ENCODE measurements at places on chromosomes 3 and 15.

GRCh38 chr3:35966629-35967464 lies 327.5 kb downstream of the ARPP21 start:
- DNase-seq, result no peak

DNA sequence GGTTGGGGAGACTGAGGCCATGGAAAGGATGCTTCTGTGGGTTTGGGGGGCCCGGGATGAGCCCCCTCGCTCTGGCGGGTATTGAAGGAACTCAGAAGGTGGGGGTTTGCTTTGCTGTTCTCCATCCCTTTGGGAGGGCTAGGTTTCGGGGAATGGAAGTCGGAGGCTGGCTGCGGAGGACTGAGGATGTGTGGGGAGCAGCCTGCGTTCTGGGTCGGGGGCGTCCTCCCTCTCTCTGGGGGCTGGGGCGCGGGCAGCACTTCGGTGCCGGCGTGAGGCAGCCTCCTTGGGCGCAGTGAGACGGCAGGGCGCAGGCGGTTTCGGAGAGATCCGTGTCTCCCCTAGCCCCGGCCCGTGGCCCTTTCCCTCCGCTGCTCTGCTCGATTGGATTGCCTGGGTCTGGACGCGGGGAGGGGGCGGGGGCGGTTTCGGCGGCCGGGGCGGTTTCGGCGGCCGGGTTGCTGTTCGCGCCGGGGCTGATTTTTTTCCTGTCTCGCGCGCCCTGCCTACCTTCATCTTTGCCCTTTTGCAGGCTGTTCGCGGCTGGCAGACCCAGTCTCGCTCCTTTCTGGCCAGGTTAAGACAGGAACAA lies 1.4 kb downstream of the PTPRG start:
- DNase-seq, result no peak

DNA sequence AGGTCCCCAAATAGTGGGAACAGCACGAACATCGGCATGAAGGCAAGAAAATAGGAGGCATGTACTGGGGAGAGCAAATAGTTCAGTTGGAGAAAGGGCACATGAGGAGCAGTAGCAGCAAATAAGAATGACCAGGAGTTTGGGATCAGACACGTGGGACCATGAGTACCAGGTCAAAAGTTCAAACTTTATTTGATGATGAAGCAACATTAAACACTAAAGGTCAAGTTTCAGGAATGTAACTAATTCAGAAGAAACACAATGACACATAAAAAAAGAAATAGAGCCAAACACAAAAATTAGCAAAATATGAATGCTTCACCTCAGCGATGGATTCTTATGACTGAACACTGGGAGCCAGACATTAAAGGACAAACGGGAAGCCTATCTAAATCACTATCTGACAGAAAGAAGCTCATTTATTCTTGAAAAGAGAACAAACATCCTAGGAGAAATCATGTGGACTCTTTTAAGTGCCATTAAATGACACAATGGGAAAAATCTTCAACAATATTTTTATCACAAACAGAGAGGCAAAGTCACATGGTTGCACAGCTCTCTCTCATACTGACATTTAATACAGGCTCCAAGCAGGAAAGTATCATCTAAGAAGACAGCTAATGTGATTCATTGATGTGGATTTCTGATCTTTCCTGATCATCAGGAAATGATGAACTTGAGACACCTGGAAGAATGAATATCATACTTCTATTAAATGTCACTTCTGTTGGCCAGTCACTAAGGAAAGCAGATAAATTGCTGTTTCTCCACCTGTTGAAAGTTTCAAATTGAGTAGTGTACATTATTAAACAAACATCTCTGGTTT lies 216.9 kb upstream of the THBS1 start:
- no peak for DNase-seq

GRCh38 chr15:38608682-38609081 lies 44.1 kb upstream of the RASGRP1 start:
- DNase-seq, result no peak

DNA sequence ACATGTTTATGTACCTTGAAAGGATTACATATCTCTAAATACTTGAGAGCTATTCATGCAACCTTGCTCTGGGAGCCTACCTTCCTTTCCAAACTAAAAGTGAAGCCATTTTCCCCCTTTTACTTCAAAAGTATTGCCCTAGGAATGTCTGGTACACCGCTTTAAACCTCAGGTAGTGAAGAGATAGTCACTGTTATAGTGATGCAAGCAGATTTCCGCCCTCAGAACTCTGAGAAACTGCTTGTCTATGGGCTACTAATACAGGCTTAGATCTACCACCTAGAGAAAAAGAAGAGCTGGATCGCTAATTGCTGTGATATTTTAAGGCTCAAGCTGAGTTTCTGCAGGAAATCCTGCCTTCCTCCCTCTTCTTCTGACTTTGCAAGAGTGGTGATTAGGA lies 78.6 kb downstream of the SEMA6D start:
- no peak for DNase-seq

GRCh38 chr3:54122324-54123002 lies at the start of gene CACNA2D3:
CACNA2D3 (plus strand) TSS chr3:54122552.
- DNase-seq, result no peak

DNA sequence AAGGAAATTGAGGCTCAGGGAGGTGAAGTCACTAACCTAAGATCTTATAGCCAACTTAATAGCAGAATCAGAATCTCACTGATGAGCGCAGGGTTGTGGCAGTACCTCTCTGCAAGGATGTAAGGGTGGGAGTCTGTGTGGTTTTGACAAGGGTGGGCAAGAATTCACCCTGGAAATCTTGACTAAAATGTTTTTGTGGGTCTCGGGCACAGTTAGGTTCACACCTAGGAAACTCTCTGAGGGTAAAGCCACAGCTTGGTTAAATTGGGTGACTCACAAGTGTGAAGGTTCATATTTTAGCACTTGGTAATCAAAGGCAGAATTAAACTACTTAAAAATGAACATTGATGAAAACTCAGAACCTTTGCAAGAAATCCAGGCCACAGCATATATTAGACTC lies 178.2 kb upstream of the EOMES start:
- DNase-seq, result no peak
